ENCODE measurements at places on chromosomes 1 and 21. TPM values are rescaled to one million over a fixed set of nuclear protein-coding genes. Genes with fewer than 3 reads are reported as not detected.
A peak's percentile ranks its signal among the peaks of the same experiment; 100 is the strongest.

The CNKSR1 gene
- 20.5 TPM for total RNA-seq

The FMO1 gene
- not detected for total RNA-seq

The SHE gene
- total RNA-seq = 1.1 TPM

The PLA2G4A gene
- 1.3 TPM for total RNA-seq

The TMEM200B gene
- 19.1 TPM for total RNA-seq

The MRTO4 gene
- total RNA-seq = 54.6 TPM

The TFF3 gene
- total RNA-seq = 2.9 TPM

The ZMYND12 gene
- total RNA-seq = 0.89 TPM

DNA sequence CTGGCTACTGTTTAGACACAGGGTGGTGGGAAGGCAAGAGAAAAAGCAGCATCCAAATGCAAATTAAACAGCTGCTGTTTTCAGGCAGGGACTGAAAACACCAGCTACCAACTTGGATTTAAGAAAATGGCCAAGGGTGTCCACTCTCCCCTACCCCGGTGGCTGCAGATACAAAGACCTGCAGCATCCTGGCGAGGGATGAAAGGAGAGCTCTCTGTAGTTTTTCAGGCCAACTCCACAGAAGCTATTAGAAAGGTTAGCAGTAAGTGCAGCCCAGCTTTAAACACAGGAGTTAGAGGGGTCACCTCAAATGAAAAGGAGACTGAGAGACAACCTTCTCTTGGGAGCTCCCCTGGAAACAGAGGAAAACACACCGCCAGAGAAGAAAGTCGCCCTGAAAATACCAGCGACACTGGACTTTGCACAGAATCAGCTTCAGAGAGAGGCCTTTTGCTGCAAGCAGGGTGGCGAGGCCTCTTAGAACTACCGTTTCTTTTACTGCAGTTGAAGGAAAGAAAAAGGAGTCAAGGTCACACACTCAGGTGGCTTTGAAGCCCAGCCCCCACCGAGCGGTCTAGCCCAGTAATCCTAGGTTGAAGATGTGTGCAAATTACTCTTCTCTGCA is 74.4 kb upstream of the TIAM1 start:
- DNase-seq = no peak
- H3K27me3 ChIP-seq = no peaks in the 10 kb centered on the region
- no peaks in the 10 kb centered on the region for H3K36me3 ChIP-seq
- H3K4me3 ChIP-seq = no peak overlapping the region
- peak overlapping the region; percentile 54 for H3K27ac ChIP-seq

- peaks cover 13% of the 10 kb centered on the region for H3K4me1 ChIP-seq
- no peak for DNase-seq
- peaks cover 13% of the 10 kb centered on the region for H3K27me3 ChIP-seq
- H3K4me3 ChIP-seq = no peak overlapping the region
- no peak overlapping the region for H3K27ac ChIP-seq
- no peaks in the 10 kb centered on the region for H3K36me3 ChIP-seq
Measured at GRCh38 chr1:50349242-50349565, 74.0 kb downstream of the DMRTA2 start.

- H3K27me3 ChIP-seq = peaks cover 3% of the 10 kb centered on the region
- peaks cover 16% of the 10 kb centered on the region for H3K36me3 ChIP-seq
- no peaks in the 10 kb centered on the region for H3K4me1 ChIP-seq
- no peak for DNase-seq
- H3K27ac ChIP-seq = no peak overlapping the region
- H3K4me3 ChIP-seq = no peak overlapping the region
Measured at GRCh38 chr1:64410217-64410616, 59.7 kb upstream of the CACHD1 start.

DNA sequence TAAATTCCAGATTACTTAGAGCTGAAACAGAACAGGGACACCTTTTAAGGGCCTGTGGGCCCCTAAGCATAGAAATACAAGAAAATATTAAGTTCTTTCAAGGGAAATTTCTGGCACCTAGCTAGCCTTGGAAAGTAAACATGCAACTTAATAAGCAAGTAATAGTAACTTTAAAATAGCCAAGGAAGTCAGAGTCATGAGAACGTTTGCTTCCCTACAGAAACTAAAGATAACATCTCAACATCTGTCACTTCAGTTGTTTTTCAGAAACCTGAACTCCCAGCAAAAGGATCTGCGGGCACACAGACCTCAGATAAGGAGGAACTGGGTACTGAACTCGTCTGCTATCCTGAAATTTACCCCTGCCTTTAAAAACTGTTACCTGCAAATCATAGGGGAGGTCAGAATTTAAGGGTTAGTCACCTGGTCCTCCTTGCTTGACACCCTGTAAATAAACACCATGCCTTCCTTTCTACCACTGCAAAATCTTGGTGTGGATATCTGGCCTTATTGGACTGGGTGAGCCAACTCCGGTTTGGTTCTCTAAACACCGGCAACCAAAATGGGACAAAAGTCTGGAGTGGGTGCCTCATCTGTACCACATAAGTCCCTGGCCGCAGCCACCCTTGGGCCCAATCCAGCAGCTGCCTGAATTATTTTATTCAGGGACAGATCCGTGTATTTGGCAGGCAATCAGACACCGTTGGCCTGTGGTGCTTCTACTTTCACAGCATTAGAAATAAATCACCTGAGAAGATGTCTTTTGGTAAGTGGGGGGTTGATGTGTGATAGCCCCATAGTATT is 27.9 kb downstream of the NRDC start:
- no peak overlapping the region for H3K4me3 ChIP-seq
- H3K4me1 ChIP-seq = peaks cover 8% of the 10 kb centered on the region
- no peaks in the 10 kb centered on the region for H3K27me3 ChIP-seq
- no peak overlapping the region for H3K27ac ChIP-seq
- DNase-seq = no peak

GRCh38 chr1:223860051-223860622 is 14.4 kb upstream of the TP53BP2 start:
- no peak overlapping the region for H3K27ac ChIP-seq
- no peak overlapping the region for H3K4me3 ChIP-seq
- no peaks in the 10 kb centered on the region for H3K4me1 ChIP-seq
- H3K36me3 ChIP-seq = no peaks in the 10 kb centered on the region
- H3K27me3 ChIP-seq = no peaks in the 10 kb centered on the region

DNA sequence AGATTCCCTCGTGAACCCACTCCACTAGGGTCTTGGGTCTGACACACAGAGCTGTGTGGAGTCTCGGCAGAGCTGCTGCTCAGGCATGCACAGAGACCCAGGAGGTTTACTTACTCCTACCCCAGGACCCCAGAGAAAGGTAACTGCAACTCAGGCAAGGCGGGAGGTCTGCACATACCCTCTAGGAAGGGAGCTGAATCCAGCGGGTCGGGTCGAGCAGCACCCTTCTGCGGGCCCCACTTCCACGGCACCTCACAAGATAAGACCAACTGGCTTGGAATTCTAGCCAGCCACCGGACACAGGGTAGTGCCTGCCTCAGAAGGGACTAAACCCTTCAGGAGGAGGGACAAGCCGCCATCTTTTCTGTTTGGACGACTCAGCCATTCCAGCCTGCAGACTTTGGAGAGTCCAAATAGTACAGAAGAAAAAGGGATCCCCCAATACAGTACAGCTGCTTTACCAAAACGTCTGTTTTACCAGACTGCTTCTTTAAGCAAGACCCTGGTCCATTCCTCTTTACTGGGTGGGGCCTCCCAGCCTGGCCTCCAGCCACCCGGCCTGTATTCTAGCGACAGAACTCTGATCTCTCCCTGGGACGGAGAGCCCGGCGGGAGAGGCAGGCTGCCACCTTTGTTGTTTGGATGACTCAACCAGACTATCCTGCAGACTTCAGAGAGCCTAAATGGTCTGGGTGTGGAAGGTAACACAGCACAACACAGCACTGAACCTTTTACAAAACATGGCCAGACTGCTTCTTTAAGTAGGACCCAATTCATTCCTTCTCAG is 554.6 kb upstream of the BEND5 start:
- DNase-seq = no peak
- no peaks in the 10 kb centered on the region for H3K36me3 ChIP-seq
- no peaks in the 10 kb centered on the region for H3K27me3 ChIP-seq
- H3K27ac ChIP-seq = no peak overlapping the region
- no peaks in the 10 kb centered on the region for H3K4me1 ChIP-seq

DNA sequence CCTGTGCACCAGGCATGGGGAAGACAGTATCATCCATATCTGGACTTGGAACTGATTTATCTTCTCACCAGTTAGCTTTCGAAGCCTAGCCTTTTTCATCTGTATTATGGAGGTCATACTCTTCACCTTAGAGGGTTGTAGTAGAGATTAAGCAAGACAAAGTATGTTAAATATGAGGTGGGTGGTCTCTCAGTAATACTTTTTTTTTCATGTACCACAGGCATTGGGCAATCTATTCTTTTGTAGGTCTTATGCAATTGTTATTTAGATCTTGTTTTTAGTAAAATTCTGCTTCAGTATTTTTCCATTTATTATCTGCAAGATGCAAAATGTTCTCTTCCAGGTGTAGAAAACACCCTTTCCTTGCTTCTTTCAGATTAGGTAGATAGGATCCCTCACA is 35.2 kb upstream of the OR2B11 start:
- H3K27ac ChIP-seq = no peak overlapping the region
- DNase-seq = no peak
- H3K36me3 ChIP-seq = no peaks in the 10 kb centered on the region
- no peaks in the 10 kb centered on the region for H3K27me3 ChIP-seq

DNA sequence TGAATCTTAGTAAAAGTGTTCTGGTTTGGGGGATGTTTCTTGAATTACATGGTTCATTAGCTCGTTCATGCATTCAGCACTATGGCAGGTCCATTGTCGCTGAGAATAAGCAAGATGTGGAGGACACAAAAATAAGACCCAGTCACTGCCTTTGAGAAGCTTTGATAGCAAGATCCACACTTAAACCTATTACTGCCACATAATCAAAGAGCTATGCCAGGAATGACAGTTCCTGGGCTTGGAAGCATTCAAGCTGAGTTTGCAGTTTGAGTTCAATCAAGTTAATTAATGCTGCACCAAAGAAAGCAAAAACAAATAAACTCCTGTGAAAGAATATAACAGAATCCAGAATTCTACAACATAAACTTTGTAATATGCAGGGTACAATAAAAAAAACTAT is 131.8 kb downstream of the MIS18A start:
- DNase-seq = no peak
- 0 out of 2 replicates have a peak, but pooled peaks cover 3% of the 10 kb centered on the region for H3K36me3 ChIP-seq
- no peak overlapping the region for H3K4me3 ChIP-seq
- no peak overlapping the region for H3K27ac ChIP-seq
